ENCODE measurements at places on chromosomes 3 and 15.

GRCh38 chr15:99953886-99954285, 220.6 kb upstream of the LYSMD4 start:
- no peak for DNase-seq

GRCh38 chr3:189512821-189513220, 118.4 kb upstream of the TP63 start:
- no peak for DNase-seq

GRCh38 chr3:16608816-16609215, 3.6 kb upstream of the DAZL start:
- no peak for DNase-seq

- no peak for DNase-seq
Measured at GRCh38 chr15:57573151-57573550, 18.6 kb upstream of the MYZAP start.

DNA sequence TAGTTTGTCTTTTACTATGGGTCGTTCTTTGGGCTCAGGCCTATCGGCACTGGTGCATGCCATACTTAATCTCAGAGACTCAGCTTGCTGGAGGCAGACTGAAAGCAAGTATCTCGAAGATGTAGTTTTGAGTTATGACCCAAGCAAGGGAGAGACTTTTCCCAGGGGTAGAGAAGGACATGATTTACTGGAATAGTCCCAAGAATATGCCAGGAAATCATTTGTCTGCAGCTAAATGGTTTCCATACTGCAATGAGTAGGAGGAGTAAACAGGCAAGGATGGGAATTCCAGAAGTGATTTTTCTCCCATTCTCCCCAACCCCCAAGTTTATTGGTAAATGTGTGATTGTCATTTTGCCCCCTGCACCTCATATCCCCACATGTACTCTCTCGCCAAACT, 35.4 kb upstream of the LACTB start:
- no peak for DNase-seq

DNA sequence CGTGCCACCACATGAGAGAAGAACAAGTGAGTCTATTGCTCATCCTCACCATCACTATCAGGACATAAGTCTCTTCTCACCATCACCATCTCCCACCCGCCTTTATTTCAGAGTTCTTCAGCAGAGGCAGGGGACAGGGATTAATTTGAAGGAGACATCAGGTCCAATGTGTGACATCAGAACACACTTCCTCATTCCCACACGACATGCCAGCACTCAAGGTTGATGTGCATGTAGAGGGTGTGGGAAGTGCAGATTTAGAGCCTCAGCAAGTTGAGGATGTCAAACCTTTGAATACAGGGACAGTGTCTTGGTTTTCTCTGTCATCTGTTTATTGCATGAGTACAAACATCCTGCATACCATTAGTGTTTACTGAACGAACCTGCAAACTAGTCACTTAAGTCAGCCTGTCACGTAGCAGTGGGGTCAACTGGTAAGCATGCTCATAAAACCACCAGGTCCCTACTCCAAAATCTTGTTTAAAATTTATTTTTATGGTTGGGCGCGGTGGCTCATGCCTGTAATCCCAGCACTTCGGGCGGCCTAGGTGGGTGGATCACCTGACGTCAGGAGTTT, 104.4 kb downstream of the MYLK start:
- DNase-seq, result no peak

DNA sequence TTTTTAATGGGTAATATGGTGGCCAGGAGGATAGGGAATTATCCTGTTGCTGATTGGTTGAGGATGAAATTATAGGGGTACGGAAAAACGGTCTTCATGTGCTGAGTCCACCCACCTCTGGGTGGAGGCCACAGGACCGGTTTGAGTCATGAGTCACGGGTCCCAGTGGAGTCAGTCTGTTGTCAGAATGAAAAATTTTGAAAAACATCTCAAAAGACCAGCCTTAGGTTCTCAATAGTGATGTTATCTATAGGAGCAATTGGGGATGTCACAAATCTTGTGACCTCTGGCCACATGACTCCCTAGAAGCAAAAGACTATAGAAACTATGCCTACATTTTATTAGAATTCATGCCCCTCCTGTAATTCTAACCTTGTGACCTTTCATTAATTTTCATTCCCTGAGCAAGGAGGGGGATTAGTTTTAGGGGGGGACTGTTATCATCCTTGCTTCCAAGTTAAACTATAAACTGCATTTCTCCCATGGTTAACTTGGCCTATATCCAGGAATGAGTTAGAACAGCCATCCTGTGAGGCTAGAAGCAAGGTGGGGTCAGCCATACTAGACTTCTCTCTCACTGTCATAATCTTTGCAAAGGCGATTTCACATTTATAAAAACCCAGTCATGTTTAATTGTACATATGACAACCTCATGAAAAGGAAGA, 101.2 kb downstream of the TCF12 start:
- no peak for DNase-seq

GRCh38 chr3:66260431-66260830, 39.6 kb downstream of the SLC25A26 start:
- no peak for DNase-seq

- DNase-seq, result no peak
Measured at GRCh38 chr3:195811756-195812155, at the start of gene MUC4. MUC4 (minus strand) TSS chr3:195811929; CDS start chr3:195811817, 112 bp downstream.

DNA sequence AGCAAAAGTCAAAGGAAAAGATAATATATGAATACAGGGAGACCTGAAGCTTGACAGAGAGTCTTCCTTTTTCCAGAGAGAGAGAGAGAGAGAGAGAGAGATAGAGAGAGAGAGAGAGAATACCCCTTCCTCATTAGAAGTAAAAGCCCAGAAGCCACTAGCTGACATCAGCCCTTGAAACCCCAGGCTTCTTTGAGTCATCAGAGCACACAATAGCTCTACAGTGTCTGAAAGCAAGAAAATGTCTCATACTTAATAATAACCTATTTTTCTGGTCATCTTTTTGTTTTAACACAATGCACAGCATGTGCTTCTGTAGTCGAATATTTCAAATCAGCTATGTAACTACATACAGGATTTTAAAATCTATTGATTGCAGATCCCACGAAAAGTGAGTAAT, 109.2 kb upstream of the NANOGP8 start:
- DNase-seq, result no peak

GRCh38 chr15:75759416-75760130, 46.9 kb upstream of the CSPG4 start:
- no peak for DNase-seq

DNA sequence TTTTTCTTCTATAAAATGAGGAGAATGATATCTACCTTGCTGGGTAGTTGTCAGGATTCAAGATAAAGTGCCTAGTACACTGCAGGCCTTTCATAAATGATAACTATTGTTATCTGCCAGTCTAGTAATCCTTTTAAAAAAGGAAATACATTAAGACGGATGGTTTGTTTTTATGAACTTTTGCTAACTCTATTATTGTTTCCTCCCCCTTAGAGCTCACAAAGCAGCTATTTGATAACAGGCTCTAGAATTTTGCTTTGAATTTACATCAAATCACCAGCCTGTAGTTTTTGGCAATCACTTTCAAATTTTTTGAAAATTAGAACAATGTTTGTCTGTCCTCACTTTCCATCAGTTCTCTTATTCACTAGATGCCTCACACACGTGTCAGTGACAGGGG, 39.8 kb downstream of the BLM start:
- no peak for DNase-seq

DNA sequence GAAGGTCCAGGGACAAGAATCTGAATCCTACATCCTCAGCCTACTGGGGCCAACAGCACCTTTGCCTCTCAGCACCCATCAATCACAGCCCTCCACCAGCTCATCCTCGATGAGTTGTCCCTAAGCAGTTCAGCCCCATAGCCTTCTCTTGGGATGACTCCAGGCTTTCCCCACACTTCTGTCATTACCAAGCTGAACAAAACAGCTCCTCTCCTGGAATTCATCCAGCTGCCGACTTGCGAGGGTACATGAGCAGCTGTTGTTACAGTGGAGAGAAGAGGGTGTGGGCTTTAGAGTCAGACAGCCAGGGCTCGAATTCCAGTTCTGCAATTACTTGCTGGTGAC, 69.0 kb upstream of the THBS1 start:
- peak; percentile 39 for DNase-seq

All from AG09319 (cell line).